Retina (tissue), 1 donor: ENCODE measurements at places on chromosomes 3 and 15.
A peak's percentile ranks its signal among the peaks of the same experiment; 100 is the strongest.

GRCh38 chr3:18301781-18302180 is 123.4 kb downstream of the SATB1 start:
- no peak for DNase-seq

DNA sequence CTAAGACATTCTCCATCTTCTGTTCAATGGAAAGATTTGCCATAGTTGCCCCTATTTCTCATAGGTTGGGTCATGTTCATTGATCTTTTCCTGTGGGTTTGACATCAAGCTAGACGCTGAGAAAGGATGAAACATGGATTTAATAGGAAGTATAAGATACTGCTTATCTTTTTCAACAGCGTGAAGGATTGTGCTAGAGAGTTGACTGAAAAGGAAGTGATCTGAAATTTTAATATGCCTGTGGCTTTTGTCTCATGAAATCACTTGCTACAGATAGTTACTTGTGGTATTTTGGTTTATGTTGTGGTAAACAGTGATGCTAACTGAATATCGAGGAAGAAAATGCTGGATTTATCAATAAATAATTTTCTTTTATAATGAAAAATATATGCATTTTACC is 442.9 kb downstream of the EDEM1 start:
- DNase-seq, result no peak

DNA sequence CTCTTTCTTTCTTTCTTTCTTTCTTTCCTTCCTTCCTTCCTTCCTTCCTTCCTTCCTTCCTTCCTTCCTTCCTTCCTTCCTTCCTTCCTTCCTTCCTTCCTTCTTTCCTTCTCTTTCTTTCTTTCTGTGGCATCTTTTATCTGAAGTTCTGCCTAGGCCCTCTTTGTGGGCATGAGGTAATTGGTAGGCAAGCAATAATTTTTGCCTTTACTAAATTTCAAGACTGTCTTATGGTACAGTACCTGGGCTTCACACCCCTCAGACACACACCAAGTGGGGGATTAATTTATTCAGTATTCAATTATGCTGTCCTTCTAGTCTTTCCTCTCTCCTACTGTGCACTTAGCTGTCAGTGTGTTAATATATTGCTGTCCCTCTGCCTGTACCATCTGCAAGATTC is 155.5 kb downstream of the OXSM start:
- no peak for DNase-seq

GRCh38 chr3:185900228-185900627 is 37.6 kb downstream of the TRA2B start:
- no peak for DNase-seq

DNA sequence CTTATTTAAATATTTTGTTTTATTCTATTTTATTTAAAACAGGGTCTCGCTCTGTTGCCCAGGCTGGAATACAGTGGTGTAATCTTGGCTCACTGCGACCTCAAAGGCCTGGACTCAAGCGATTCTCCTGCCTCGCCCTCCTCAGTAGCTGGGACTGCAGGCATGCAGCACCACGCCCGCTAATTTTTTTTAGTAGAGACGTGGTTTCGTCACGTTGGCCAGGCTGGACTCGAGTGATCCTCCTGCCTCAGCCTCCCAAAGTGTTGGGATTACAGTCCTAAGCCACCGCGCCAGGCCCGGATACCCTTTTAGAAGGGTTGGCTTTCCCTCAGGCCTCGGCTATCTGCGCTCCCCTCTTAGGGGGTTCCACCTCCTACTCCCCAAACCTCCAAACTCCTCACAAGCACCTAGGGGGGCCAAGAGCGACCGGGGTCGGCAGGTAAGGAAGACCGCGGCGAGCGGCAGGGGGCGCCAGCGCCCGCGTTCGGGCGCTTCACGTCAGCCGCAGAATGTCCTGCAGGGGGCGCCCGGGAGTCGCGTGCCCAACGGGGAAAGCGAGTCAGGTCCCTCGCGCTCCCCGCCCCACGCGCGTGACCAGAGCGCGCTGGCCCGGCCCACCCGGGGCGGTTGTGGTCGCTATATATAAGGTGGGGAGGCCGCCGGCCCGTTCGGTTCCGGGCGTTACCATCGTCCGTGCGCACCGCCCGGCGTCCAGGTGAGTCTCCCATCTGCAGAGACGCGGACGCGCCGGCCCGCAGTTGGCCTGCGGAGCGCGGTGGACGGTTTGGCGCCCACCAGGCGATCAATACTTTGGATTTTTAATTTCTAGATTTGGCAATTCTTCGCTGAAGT is 51.8 kb upstream of the GATM start:
- DNase-seq, result peak; percentile 77

GRCh38 chr3:126539558-126540250 is 15.7 kb downstream of the CHST13 start:
- DNase-seq, result no peak

GRCh38 chr15:81254916-81255290 is 58.2 kb downstream of the IL16 start:
- DNase-seq, result no peak

DNA sequence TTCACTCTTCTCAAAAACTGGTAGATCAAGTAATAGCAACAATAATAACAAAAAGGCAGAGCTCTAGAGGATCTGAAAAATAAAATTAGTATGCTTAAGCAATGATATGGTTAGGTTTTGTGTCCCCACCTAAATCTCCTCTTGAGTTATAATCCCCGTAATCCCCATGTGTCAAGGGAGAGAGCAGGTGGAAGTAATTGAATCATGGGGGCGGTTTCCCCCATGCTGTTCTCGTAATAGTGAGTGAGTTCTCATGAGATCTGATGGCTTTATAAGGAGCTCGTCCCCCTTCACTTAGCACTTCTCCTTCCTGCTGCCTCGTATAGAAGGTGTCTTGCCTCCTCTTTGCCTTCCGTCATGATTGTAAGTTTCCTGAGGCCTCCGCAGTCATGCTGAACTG is 60.2 kb upstream of the ABHD2 start:
- DNase-seq, result no peak
